ENCODE measurements at places on chromosomes 11 and 22.

- DNase-seq, result no peak
These were observed 63.8 kb downstream of the BTG4 start for GRCh38 chr11:111448414-111448813.

- DNase-seq, result no peak
These were observed 21.0 kb downstream of the RTN4RL2 start for GRCh38 chr11:57481315-57481714.

DNA sequence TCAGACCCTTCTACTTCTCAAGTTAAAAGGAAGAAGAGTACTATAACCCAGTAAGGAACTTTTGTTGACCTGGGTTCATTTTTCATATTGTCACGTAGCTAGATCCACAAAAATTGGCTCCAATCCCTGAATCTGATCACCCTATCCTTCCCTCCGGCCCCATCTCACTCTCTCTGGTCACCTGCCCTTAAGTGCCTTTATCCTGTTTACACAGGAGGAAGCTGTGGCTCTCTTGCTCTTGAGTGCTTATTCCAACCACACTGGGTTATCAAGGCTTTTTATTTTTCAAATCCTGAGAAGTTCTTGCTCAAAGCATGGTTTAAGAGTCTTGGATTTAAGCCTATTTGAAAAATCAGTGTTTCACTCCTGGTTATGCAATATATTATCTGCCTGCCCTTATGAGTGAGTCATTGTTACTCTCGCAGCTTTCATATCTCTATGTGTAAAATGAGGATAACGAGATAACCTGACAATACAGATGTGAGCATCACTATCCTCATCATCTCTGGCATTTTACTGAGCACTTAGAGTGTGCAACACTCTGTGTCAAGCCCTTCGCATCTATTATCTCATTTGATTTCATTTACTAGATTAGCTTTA, 293.9 kb downstream of the GUCY1A2 start:
- peak; percentile 9 for DNase-seq

GRCh38 chr22:30253205-30253852, 6.8 kb upstream of the LIF start:
- DNase-seq, result no peak

DNA sequence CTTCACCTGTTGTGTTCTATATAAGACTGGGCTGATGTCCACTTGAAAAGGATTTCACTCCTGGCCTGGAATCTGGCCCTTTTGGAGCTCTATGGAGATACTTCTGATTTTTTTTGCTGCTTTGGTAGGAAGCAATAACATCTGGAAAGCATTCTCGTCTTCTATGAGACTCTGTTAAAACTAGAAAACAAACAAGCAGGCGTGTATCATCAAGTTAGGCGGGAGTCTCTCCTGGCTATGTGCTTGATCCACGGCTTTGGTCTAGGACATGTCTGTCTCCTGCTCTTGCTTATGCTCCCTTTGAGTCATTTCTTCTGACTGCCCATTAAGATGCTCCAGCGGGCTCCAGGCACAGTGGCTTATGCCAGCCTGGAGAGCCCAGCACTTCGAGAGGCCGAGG, 121.4 kb upstream of the TTC12 start:
- DNase-seq, result no peak
